ENCODE measurements at places on chromosomes 4 and X.

- DNase-seq, result no peak
Observed at GRCh38 chr4:86117705-86118302, 242.0 kb downstream of the MAPK10 start.

DNA sequence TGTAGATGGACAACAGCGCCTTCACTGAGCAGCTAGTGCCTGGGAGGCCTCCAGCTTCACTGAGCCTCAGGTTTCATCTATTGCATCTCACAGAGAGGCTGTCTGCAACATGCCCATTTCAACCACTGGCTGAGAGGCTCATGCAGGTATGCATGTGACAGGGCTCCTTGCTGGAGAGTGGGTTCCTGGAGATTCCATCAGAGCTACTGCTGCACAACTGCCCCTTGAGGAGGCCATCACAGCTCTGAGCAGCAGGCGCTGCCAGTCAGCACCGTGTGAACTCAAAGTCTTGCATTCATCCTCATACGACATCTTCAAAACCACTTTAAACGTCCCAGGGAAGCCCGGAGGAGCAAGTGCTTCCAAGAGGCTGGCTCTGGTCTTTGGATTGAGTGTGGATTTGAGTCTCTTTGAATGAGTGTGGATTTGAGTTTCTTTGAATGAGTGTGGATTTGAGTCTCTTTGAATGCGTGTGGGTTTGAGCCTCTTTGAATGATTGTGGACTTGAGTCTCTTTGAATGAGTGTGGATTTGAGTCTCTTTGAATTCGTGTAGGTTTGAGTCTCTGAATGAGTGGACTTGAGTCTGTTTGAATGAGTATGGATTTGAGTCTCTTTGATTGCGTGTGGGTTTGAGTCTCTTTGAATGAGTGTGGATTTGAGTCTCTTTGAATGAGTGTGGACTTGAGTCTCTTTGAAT, 8.7 kb downstream of the P2RY8 start:
- no peak for DNase-seq

- DNase-seq, result no peak
Observed at GRCh38 chr4:37995299-37995821, 35.2 kb downstream of the PTTG2 start.

- no peak for DNase-seq
Observed at GRCh38 chrX:107626916-107627315, 1.4 kb upstream of the PRPS1 start.

- peak; percentile 58 for DNase-seq
Observed at GRCh38 chr4:154506253-154506652, 14.7 kb upstream of the DCHS2 start.

DNA sequence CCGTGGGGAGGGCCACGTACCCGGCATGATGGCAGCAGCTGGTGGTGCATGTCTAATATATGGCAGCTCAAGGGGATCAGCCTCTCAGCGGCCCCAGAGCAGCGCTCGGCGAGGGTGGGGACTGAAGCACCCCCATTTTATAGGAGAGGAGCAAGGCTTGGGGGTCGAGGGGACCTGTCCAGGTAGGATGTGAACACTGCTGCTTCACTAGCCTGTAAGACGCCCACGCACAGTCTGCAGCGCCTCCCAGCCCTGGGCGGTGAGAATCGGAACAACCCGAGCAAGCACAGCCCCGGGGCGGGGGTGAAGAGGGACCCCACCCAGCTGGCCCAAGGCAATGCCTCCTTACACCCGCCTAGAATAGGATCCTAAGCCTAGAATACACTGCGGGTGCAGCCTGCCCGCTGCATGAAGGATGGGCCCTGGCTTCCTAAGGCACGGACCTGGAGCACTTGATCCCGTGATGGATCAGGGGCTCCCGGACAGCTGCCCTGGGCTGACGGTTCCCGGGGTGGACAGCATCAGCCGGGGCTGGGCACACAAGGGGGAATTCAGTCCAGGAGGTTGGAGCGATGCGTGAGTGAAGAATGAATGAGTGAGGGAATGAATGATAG, 17.6 kb downstream of the ADRA2C start:
- no peak for DNase-seq

DNA sequence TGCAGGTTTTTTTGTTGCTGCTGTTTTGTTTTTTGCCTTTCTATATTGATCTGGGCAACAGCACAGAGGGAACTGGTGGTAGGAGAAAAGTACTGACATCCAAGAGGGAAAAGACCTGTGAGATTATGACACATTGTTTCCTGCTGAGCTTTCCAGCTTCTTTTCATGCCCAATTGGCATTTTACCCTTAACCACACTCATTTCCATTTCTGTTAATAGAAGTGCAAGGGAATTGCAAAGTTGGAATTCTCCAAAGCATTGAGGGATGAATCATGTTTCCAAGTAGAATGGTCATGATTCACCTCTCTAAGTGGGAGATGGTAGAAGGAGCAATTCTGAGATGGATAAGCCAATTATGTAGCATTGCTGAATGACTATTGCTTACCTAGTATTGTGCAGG, 161.5 kb downstream of the PPARGC1A start:
- DNase-seq, result no peak

GRCh38 chr4:166257891-166258290, 384.9 kb downstream of the TLL1 start:
- no peak for DNase-seq

DNA sequence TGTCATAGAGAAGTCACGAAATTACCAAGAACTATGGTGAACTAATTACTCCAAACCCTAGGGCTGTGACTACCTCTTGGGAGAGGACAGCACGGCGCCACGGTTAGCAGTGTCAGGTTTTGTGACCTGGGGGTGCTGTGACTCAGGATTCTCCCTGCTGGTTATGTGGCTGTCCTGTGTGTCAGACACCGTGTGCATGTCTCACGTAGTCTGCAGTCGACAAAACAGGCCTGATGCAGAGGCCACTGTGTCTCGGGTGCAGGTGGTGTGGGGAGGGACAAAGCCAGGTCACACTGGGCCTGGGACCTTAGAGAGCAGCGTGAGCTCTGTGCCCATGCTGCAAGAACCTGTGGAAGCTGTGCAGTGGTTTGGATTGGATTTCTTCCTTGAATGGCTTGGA, 34.1 kb downstream of the TNIP2 start:
- no peak for DNase-seq

DNA sequence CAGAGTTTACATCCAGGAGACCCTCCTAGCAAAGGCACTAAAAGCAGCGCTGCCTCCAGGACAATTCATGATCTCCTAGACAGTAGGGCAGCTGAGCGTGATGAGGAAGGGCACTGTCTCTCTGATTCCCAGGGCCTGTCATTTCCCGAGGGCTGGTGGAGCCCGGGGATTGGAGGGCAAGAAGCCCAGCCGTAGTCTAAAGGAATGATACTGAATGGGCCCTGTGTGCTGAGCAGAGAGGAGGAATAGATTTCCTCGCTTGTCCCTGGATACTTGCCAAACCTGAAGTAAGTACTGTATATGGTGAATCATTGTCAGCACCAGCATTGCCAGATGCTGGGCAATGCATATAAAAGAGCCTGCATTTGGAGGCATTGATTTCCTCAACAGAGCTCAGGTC, 88.0 kb upstream of the SLITRK2 start:
- DNase-seq, result peak; percentile 73

DNA sequence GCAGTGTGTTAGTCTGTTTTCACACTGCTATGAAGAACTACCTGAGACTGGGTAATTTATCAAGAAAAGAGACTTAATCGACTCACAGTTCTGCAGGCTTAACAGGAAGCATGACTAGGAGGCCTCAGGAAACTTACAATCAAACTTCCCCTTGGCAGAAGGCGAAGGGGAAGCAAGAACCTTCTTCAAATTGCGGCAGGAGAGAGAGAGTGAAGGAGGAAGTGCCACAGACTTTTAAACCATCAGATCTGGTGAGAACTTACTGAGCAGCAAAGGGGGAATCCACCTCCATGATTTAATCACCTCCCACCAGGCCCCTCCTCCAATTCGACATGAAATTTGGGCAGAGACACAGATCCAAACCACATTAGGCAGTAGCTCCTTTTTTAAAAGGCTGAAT, 59.2 kb upstream of the LEF1 start:
- DNase-seq, result no peak

- DNase-seq, result no peak
Observed at GRCh38 chr4:149702414-149703293, 113.0 kb downstream of the IQCM start.

- no peak for DNase-seq
Observed at GRCh38 chr4:68927165-68927564, 24.4 kb downstream of the UGT2A3 start.

GRCh38 chrX:151974336-151975227, at the start of gene GABRE:
Gene GABRE (minus strand): TSS chrX:151974676. CDS start chrX:151974625, 51 bp downstream.
- no peak for DNase-seq

- DNase-seq, result no peak
Observed at GRCh38 chrX:18598413-18598812, 73.5 kb downstream of the RS1 start.

GRCh38 chr4:81746773-81747172, 275.1 kb upstream of the RASGEF1B start:
- no peak for DNase-seq

- DNase-seq, result peak; percentile 1
Observed at GRCh38 chrX:7582191-7582590, 260.8 kb upstream of the VCX start.

GRCh38 chrX:122445466-122445865, 738.6 kb upstream of the GRIA3 start:
- no peak for DNase-seq

GRCh38 chr4:87734936-87735335, 64.4 kb upstream of the IBSP start:
- no peak for DNase-seq

DNA sequence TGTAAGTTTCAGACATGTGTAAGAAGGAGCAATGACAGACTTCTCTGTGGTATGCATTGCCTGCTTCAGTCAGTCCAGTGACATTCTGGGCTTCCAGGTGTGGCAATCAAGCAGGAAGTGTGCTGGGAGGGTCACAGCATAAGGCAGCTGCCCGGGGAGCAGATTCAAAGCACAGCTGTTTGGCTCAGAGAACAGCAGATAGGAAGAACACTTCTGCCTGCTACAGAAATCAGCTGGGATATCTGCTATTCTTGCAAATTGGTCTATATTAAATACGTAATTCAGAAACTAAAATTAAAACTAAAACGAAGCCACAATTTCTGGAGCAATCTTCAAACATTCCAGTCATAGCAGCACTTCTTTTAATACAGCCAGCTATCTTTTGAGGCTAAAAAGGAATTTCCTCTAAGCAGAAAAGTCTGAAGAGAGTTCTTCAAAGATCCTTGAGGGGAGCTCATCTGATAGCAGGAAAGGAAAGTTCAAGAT, 47.5 kb upstream of the GALNT7 start:
- DNase-seq, result no peak

DNA sequence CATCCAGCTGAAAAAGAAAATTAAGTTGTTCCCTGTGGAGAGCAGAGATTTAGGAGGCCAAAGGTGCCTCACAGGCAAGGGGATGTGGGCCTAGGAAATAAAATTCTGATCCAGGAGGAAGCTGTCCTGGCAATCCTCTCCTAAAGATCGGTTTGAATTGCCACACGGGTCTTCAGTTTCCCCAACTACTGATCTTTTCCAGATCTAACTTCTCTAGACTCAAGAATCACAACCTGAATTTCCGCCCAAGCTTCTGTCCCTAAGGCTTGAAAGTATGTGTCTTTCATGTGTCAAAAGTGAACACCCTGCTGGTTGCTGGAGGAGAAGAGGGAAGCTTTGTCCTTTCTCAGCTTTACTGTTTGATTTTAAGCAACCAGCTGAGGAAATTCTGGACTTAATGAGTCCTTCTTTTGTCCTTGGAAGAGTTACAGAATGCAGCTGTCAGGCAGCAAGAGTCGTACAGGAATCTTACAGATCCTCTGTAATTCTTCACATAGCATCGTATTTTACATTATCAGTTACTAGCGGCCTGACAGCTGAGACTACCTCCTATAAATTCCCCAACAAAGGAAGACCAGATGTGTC, 93.8 kb downstream of the INPP4B start:
- no peak for DNase-seq

- no peak for DNase-seq
Observed at GRCh38 chrX:155115174-155115819, 44.0 kb downstream of the BRCC3 start.

DNA sequence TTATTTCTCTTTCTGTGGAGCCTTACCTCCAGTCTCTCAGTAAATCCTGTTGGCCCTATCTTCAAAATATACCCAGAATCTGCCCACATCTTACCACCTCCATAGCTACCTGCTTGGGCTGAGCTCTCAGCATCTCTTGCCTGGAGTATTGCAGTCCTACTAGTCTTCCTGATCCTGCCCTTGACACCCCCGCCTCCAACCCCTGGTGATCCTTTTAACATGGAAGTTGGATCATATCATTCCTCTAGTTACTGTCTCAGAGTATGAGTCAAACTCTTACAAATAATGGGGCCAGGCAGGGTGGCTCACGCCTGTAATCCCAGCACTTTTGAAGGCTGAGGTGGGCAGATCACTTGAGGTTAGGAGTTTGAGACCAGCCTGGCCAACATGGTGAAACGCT, 43.1 kb upstream of the SETD7 start:
- no peak for DNase-seq
